Small intestine (tissue), 16 donors: ENCODE measurements at places on chromosomes 6 and 20.

GRCh38 chr6:159513074-159513720, 179.8 kb downstream of the SOD2 start:
- no peak for DNase-seq

DNA sequence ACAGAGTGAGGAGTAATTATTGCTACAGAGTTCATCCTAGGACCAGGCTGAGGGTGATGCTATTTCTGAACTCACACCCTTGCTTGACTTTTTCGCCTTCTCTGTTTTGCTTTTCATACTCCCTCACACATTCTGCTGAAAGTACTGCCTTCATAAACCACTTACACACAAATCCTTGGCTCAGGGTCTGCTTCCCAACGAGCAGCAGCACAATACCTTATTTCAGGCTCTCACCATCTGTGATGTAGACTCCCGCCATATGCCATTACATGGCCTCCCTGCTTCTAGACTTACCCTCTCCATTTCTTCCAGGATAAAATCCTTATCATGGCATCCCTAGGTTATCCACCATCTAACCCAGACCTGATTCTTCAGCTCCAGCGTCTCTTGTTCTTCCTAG, 321.3 kb upstream of the SPTLC3 start:
- no peak for DNase-seq

DNA sequence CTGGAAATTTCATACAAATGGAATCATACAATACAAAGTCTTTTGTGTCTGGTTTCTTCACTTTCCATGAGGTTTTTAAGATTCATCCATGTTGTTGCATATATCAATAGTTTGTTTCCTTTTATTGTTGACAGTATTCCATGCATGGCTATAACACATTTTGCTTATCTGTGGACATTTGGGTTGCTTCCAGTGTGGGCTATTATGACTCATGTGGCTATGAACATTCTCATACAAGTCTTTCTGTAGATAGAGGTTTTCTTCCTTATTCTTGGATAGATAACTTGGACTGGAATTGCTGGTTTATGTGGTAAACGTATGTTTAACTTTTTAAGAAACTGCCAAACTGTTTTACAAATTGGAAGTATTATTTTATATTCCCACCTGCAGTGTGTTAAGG, 30.0 kb upstream of the KIF6 start:
- no peak for DNase-seq

- DNase-seq, result no peak
Observed at GRCh38 chr6:32860674-32861073, 6.7 kb downstream of the PSMB9 start.

GRCh38 chr6:12314751-12315150, 24.6 kb downstream of the EDN1 start:
- no peak for DNase-seq

DNA sequence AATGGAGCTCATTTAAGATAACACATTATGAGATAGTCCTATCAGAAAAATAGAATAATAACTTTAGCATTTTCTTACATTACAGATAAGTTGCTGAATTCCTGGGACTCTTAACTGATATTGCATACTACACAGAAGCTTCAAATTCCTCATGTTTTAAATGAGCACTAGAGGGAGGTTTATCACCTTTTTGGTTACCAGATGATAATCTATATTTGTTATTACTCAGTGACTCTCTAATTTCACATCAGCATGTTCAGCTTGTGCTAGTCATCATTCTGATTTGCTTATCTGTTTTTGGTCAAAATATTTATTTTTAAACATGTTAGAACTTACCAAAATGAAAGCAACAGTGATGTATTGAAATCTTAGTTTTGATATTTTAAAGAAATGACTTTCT, 20.5 kb upstream of the GJA10 start:
- DNase-seq, result no peak

DNA sequence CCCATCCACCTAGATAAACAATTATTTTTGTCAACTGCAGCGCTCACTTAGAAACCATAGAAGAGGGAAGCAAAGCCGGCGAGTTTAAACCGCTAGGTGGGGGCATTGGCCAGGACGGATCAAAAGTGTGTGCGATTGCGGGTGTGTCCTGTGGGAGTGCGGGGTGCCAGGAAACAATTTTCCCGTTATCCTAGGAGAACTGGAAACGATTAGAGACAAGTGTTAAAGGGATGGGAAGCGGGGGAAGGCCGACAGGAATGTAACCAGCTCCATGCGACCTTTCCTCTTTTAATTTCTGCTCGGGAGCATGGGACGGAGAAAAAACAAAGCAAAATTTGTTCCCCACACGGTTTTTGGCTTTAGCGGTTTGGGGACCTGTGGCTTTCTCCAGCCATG, 2.8 kb upstream of the HTR1B start:
- peak; percentile 51 for DNase-seq

GRCh38 chr6:107800564-107801164, 23.4 kb downstream of the SCML4 start:
- DNase-seq, result no peak
